ENCODE measurements at places on chromosomes 12 and 14.

DNA sequence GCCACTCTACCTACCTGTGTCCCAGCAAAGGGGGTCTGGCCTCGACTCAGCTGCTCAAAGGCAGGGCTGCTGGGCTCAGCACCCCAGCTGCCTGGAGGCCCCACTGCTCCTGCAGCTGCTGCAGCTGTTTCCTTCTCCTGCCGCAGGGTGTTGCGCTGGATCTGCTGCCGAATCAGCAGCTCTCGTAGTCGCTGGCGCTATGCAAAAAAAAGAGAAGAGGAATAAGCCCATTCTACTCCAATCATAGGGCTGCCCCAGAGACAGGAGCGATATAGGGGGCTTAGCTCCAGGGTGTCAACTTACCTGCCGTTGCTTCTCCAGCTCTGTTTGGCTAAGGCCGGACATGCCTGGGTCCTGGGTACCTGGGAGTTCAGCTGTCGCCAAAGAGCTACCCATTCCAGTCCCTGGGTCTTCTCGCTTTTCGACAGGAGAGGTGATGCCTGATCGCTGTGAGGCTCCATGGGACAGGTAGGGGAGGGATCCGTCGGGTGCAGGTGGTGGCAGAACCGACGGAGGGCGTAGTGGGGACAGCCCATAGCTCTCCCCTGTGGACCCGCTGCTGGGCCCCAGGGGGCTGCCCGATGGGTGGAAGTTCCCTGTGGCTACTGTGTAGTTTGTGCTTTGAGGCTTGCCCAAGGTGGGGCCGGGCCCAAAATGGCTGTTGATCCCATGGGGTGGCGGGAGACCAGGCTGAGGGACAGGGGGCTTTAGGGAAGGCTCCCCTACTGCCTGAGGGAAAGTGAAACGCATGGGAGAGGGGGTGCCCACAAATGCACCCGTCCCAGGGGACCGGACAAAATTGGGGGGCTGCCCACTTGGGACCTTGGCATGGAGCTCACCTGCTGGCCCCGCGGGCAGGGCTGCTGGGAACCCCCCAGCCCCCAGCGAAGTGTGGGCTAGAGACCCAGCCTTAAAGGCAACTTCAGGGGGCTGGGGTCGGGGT, 20.9 kb downstream of the KMT2D start:
- DNase-seq = no peak

- DNase-seq = no peak
These were observed 388.1 kb downstream of the ZFP36L1 start for GRCh38 chr14:68404652-68405183.

DNA sequence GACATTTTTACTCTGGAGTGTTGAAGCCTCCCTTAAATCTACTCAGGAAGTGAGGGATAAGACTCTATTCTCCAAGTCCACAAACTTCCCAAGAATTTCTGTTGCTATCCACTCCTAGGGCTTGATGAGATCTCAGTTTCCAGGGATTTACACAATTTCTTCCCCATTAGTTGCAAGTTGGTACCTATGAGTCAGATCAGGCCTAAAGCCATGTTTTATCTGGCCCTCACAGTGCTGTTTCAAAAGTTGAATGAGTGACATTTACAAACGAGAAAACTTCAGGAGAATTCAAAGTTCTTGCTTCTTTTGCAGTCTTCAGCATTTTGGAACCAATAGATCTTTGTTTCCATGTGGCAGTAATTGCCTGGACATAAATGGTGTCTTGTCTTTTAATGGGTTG, 156.4 kb upstream of the SYT10 start:
- DNase-seq = no peak

GRCh38 chr12:63985945-63986344, 141.4 kb downstream of the SRGAP1 start:
- no peak for DNase-seq

DNA sequence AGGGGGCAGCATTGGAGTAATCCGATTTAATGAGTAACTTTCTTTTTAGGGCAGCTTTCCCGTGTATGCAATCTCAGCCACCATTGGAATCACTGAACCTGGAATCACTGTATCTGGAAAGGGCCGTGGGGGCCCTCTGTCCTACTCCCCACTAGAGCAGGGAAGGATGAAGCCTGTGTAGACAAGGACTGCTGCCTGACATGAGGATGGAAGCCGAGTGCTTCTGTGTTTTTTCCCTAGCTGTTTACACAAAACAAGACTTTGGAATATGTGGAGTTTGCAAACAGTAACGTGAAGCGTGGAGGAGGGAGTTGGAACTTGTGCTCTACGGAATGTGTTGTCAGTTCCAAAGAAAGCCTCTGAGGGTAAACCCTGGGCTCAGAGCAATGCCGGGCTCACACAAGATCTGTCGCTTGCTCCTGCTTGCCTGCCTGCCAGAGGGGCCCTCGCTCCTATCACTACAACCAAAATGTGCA, 32.4 kb upstream of the HDAC7 start:
- no peak for DNase-seq

DNA sequence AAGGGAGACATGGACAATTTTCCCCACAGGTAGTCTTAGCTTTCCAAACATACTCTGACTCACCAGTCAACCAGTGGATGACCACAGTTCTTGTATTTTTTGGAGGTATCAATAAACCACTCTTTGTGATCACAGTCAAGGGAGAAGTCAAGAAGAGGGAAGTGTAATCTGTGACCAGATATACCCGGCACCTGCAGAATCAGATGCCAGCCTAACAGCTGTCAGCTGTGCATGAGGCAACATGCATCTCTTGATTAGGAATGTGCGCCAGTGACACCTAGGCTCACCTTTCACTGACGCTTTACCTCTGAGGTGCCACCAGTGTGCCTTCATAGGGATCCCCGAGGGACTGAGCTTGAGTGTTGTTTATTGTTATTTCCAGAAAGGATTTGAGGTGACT, 20.0 kb downstream of the PROX2 start:
- DNase-seq = no peak

- DNase-seq = no peak
These were observed 25.5 kb downstream of the LRTM2 start for GRCh38 chr12:1845886-1846285.

GRCh38 chr12:78703820-78704525, 160.6 kb upstream of the SYT1 start:
- no peak for DNase-seq

DNA sequence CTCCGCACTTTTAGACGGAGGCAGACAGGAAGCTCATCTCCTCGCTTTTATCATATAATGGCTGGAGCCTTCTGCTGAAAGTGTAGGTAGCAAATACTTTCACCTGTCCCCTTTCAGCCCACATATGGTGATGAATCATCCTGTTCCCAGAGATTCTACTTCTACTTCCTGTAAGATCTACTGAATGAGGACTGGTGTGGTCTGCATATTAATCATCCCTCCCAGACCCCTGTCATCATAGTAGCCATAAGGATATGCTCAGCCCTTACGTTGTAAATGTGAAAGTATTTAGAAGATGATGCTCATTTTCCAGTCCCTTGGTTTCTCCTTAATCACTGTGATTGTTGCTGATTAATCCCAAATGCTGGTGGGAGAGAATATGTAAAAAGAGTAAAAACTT, 268.2 kb upstream of the GRIP1 start:
- no peak for DNase-seq

DNA sequence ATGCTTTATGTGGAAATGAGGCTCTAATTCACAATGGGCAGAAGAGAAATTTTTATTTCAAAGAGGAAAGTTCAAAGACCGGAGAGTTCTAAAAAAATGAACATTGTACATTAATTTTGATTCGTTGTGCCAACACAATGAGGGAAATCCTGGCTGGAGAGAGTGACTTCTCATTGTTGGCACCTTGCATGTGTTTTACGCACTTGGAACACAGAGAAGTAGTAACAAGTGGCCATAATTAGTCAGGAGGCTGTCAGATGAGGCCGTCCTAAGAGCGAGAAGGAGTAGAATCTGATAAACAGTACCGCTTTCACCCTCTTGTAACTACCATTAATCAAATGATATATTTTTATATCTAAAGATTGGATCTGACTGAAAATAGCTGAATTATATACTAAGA, 6.9 kb downstream of the LMO3 start:
- DNase-seq = no peak

DNA sequence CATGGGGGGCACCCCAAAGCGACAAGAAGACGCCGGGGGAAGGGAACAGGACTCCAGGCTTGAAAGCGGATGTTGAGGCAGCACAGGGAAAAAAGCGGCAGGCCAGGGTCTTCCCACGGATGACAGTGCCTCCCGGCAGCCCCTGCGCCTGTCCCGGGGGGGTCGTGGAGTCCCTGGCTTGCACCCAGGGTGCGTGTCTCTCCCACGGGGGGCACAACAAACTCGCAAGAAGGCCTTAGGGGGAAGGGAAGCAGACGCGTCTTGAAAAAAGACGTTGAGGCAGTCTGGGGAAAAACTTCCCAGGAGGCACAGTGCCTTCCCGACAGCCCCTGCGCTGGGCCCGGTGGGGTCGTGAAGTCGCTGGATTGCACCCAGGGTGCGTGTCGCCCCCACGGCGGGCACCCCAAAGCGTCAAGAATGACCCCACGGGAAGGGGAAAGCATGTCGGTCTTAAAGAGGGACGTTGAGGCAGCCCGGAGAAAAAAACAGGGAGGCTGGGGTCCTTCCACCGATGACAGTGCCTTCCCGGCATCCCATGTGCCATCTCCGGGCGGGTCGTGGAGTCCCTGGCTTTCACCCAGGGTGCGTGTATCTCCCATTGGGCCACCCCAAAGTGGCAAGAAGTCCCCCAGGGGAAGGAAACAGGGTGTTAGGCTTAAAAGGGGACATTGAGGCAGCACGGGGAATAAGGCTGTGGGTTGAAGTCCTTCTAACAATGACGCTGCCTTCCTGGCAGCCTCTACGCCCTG, 159.9 kb upstream of the ALG10B start:
- no peak for DNase-seq

GRCh38 chr12:536751-537245, 77.1 kb downstream of the B4GALNT3 start:
- no peak for DNase-seq

GRCh38 chr14:92670643-92671366, 77.6 kb downstream of the LGMN start:
- DNase-seq = no peak
